ENCODE measurements at places on chromosomes 5 and 9.

- no peak for DNase-seq
Observed at GRCh38 chr5:56620903-56621677, 194.3 kb upstream of the MAP3K1 start.

DNA sequence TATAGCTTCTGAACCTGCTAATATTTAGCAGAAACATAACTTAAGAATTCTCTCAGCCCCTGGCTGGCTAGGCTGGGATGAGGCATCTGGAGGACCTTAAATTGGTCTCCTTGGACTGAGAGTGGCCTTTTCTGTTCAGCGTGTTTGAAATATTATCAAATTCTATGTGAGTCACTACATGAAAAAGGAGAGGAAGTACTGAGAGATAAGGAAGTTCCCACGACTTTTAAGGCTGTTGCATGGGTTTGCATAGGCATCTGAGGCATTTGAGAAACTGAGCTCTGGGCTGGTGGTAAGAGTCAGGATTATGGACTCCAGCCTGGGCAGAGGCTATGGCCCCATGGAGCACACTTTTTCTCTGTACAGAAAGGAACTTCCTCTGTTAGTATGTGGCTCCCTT lies 816.2 kb upstream of the GRAMD2B start:
- no peak for DNase-seq

DNA sequence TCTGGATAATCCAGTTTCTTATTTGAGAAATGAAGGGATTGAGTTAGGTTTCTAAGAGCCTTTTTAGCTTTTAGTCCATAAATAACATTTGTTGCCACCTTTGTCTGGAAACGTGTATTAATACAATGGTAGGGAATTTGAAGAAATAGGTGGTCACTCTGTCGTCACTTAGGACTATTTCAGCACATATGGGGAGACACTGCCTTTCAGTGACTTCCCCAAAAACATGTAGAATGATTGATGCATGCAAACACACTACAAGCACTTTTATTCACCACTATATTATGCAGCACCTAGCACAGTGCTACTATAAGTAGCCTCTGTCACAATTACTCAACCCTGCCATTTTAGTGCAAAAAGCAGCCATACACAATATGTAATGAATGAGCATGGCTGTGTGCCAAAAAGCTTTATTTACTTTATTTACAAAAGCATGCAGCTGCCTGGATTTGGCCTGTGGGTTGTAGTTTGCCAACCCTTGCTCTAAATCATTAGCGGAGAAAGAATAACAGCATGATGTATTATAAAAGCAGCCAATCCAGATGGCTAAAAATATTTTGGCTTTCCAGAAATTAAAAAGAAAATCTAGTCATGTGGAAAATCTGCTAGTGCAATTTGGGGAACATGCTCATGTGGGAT lies 154.2 kb upstream of the HMHB1 start:
- DNase-seq: no peak

DNA sequence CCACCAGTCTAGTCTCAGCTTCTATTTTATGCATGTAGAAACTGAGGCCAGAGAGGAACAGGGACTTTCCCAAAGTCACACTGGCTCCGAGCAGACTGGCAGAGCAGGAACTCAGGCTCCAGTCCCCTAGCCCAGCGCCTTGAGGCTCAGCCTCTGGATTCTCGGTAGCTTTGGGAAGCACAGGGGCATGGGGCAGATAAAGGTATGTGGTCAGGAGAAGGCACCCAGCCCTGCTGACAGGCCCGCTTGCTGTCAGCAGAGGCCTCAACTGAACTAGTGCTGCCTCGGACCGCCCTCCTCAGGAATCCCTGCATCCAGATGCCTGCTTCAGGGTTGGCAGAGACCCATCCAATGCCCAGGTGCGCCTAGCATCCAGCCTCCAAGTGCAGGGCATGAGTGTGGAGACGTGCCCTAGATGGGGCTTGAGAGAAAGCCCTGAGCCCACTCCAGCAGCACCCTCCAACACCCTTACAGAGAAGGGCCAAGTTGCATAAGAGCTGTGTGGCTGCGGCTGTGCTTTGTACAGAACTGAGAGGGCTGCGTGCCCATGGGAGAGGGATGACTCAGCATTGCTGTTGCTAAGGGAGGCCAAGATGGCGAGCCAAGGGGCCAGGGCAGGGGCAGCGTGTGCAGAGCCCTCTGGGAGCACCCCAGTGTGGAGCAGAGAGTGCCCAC lies 168.6 kb downstream of the MACROH2A1 start:
- no peak for DNase-seq

DNA sequence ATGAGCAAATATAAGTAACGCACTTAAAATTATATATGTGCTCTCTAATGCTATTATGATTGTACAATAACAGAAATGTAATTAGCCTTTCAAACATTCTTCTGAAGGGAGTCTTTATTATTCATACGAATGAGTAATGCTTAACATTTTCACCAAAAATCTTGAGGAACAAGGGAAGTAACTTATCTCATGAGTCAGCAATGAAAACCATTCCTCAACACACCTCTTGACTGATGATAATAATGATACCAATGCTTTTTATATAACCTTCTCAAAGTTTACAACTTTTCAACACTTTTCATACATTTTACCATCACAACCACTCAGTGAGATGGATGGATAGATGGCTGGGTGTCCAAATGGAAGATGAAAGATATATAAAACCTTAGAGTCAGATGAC lies 369.3 kb downstream of the BNC2 start:
- no peak for DNase-seq

Measured in hematopoietic multipotent progenitor cell (in vitro differentiated cells).